Left renal cortex interstitium (tissue), 4 donors: ENCODE measurements at places on chromosomes 2 and 18. TPM values are rescaled to one million over a fixed set of nuclear protein-coding genes. Genes with fewer than 3 reads are reported as not detected.

- no peak for DNase-seq
Observed at GRCh38 chr2:177595126-177595845, 202.7 kb downstream of the AGPS start.

- no peak for DNase-seq
Observed at GRCh38 chr2:28539118-28539541, 43.3 kb downstream of the PLB1 start.

GRCh38 chr2:85718009-85718391 is 23.8 kb downstream of the GNLY start:
- DNase-seq, result no peak

DNA sequence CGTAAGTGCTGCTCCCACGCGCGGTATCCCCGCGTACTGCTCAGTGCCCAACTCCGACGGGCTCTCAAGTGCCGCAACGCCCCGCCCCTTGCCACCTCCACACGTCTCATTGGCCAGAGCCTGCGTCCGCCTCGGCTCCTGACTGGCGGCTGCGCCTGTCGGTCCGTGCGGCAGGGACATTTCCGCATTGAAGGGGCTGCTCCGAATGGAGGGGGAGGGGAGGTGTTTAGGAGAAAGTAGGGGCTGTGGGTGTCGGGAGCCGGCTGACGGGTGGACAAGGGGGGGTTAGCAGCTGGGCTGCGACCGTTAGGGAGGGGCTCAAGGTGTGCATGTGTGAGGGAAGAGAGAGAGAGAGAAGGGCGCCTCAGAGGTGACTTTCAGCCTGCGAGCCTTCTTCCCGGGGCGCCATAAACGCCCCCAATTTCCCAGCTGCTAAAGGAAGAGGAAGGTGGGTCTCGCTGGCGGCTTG is 877 bp upstream of the UGP2 start:
- peak; percentile 94 for DNase-seq

UGT1A10 gene
- not detected for polyA plus RNA-seq

LONRF2 gene
- polyA plus RNA-seq, result 2.3 TPM

OSBPL1A gene
- polyA plus RNA-seq, result 46.5 TPM
